ENCODE measurements at places on chromosomes 12 and 14.

DNA sequence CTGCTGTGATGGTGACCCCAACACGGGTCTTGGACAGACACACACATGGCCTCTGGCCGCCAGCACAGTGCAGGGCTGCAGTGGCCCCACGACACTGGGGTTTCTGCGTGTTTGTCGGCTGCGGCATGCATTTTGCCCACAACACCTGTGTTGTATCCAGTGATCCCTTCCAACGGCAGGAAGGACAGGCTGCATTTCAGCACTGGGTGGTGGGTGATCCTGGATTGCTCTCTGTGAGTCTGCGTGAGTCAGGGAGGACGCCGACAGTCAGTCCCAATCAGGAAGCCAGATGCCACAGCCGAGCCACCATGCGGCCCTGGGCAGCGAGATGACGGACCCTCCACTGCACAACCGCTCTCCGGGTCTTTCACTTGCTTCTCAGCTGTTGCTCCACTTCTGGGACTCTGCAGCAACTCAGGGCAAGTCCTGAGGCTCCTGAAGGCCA is 20.6 kb downstream of the LRTM2 start:
- DNase-seq = no peak

DNA sequence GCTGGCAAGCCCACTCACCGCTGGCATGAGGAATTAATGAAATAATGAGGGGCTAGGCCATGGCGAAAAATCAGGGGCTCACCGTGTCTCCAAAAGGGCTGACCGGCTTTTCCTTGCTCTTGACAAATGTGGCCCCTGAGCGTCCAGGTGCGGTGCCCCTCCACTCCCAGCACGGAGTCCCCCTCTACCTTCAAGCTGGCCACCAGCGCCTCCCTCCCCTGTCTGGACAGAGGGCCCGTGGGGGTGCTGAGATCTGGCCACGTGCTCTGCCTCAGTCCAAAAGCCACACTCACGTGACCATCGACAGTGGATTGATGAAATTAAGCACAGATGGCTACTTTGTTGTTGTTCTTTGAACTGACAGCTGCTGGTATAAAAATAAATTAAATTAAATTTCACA is 78.8 kb upstream of the BCL11B start:
- no peak for DNase-seq

DNA sequence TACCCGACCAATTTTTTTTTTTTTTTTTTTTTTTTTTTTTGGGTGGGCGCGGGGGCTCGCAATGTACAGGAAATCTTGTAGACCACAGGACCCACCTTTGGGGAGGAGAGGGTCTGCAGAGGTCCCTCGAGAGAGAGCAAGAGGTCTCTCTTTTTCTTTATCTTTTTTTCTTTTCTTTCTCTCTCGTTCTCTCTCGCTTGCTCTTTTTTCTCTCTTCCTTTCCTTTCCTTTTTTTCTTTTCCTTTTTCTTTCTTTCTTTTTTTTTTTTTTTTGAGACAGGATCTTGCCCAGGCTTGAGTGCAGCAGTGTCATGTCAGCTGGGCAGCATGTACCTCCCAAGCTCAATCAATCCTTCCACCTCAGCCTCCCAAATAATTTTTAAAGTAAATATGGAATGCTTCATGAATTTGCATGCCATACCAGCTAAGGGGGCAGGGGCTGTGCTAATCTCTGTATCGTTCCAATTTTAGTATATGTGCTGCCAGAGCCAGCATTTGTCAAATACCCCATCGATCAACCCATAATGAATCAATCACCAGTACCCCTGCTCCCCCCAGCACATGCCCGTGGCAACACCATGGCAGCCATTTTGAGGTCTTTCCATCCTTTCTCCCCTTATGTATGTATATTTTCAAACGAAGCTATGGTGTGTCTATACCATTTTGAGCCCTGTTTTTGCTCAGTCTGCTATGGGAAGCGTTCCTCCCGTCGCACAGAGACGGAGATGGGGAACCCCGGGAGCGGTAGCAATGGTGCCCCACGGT is 9.3 kb downstream of the PAPLN start:
- DNase-seq = no peak

DNA sequence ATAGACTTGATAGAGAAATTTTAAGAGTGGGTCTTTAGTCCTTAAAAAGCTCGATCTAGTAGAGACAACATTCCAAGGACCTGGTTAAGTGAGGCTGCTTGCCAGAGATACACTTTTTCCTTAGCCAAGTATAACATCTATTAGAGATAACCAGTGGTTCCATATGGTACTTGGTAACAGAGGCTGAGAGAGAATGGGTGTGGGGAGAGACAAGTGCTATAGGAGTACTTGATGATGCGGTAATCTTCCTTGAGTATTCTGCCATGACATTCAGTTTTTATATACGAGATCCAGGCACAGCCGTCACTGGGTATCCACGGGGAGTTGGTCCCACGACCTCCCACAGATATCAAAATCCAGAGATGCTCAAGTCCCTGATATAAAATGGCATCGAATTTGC is 77.4 kb upstream of the REP15 start:
- no peak for DNase-seq

DNA sequence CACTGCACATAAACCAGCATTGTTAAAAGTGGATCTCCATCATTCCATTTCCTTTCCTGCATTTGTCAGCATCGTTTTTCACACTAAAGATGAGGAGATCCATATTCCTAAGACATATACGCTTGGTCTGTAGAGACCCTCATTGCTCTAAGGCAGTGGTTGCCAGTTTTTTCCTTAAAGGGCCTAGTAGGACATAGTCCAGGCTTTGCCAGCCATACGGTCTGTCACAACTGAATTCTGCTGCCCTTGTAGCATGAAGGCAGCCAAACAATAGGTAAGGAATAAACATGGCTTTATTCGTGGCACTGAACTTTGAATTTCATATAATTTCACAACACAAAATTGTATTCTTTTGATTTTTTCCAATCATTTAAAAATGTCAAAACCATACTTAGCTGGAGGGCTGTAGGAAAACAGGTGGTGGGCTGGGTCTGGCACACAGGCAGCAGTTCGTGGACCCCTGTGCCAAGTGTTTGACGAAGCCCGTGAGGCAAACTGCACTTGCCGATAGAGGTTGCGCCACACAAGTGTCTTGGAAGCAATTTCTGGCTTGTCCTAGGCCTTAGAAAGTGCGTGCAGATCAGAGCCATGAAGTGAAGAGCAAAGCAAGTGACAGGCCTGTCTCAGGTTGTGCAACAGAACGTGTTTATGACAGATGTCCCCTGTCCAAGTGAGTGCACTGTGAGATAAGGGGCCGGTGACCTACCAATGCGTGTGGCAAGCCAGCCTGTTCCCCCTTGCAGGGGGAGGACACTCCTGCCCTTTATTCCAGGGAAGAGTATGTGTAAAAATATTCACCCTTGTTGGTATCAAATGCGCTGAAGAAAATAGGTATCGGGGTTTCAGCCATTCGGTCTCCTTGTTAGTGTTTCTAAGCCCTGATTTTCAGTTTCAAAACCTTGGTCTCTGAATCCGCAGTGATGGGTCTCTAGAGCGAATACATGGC is 916 bp upstream of the CHPT1 start:
- no peak for DNase-seq

GRCh38 chr12:86572455-86572854 is 316.3 kb upstream of the MGAT4C start:
- no peak for DNase-seq

GRCh38 chr14:65302571-65303189 is 109.8 kb upstream of the FUT8 start:
- DNase-seq = no peak

DNA sequence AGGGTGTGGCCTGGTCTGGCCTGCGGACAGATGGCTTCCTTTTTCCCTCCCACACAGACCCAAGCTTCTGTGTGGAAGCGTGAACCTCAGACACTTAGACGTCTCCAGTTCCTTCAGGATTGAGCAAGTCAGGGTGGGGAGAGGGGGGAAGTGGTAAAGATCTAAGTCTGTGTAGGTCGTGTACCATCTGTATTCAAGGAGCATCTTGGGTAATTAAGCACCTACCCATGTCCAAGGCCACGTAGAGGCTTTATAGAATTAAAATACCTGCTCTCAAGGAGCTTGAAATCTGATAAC is 1.7 kb downstream of the AVIL start:
- no peak for DNase-seq

DNA sequence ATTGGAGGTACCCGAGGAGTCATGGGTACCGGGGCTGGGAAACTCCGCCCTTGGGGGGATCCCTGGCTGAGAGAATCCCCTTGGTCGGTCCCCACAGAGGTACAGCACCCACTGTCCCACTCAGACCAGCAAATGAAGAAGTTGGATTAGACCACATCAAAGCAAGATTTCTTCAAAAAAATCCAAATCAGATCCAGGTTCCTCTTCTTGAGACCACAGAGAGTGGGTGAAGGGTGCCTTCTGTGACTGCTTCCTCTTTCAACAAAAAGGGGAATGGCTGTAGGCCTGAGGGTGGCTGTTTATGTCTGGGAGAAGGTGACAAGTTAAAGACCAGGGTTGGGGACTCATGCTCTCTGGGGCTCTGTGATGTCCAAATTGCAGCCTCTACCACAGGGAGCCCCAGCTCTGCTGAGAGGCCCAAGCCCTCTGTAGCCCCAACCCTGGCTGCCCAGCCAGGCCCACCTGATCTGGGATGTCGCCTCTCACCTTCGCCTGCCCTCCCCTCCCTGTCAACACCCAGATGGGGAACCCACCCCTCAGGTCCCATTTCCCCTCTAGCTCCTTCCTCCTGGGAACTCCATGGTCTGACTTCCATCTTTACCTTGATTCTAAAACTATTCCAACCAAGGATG is 50.9 kb downstream of the ZFP36L1 start:
- peak; percentile 14 for DNase-seq

- peak; percentile 87 for DNase-seq
These were observed 34.6 kb downstream of the SPRING1 start for GRCh38 chr12:116703214-116703795.

DNA sequence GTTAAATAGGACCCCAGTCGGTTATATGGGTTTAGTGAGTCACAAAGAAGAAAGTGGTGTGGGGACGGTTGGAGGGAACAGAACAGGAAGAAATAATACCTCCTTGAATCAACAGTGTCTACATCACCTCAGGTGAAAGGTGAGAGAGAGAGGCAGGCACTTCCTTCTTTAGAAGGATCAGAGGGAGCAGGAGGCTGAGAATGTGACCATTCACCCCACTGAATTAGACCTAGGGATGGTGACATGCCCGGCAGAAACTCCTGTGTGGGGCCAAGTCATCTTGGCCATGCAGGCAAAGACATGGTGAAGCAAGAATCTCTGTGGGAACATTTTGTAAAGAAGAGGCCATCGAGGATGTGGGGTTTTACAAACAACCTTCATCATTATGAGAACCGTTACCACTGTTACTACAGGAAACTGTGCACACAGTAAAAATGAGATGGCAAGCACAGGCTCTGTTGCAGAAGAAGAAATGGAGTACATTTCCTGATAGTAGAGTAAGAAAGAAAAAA is 1196.9 kb downstream of the VRK1 start:
- no peak for DNase-seq

- DNase-seq = no peak
These were observed 47.3 kb downstream of the KDM2B start for GRCh38 chr12:121533394-121534090.
